ENCODE measurements at places on chromosomes 11 and 22. TPM values are rescaled to one million over a fixed set of nuclear protein-coding genes. Genes with fewer than 3 reads are reported as not detected.

- DNase-seq = no peak
Observed at GRCh38 chr11:72678524-72678923, 4.3 kb upstream of the PDE2A start.

DNA sequence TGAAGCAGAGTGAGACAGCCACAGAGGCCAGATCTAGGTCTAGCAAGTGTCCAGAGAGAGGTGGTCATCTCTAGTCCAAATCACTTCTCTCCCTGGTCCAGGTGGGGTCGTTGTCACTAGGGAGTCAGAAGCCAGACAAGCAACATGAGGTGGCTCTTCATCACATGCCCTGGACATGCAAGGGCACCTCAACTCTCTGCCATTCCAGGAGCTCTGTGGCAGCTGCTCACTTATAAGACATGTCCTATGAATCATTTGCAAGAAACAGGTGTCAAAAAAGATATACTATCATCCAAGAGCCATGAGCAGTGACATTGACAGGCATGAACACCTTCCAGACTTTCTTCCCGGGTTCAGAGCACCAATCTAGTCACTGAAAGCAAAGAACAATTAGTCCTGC lies 130.8 kb downstream of the GALNT18 start:
- DNase-seq = no peak

DNA sequence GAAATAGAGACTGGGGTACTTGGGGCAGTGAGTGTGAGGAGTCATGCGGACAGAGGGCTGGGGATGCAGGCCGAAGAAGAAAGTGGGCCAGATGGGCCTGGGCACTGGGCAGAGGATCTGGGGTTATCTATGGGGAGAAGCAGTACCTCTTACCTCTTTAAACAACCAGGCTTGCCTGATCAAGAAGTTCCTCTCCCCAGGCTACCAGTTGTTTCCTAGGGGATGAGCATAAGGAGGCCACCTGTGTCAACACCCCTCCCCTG lies 98.4 kb upstream of the PITPNB start:
- DNase-seq = no peak

GRCh38 chr22:23182309-23183060 lies 2.2 kb downstream of the BCR start:
- DNase-seq = peak; percentile 47

DNA sequence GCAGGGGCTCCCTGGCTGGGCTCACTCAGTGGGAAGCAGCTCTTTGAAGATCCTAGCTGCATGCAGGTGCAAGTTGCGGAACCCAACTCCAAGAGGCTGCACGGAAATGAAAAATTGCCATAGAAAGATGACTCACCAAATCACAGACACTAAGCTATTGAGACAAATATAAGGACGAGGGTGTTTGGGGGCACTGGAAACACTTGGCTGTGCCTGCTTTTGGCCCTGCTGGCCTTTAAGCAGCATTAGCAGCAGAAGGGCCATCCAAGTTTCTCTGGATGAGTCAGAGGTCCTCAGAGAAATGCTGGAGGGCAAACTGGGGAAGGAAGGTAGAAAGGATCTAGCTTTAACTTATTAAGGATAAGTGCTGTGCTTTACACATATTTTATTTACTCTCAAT lies 282.3 kb downstream of the KIRREL3 start:
- DNase-seq = no peak

GRCh38 chr11:35146074-35146521 lies 7.1 kb downstream of the CD44 start:
- peak; percentile 63 for DNase-seq

- DNase-seq = no peak
Observed at GRCh38 chr22:27578937-27579617, 222.5 kb downstream of the MN1 start.

GRCh38 chr11:14906578-14906977 lies 14.5 kb upstream of the CYP2R1 start:
- DNase-seq = no peak

GRCh38 chr11:34643846-34644245 lies 23.0 kb downstream of the EHF start:
- no peak for DNase-seq

DNA sequence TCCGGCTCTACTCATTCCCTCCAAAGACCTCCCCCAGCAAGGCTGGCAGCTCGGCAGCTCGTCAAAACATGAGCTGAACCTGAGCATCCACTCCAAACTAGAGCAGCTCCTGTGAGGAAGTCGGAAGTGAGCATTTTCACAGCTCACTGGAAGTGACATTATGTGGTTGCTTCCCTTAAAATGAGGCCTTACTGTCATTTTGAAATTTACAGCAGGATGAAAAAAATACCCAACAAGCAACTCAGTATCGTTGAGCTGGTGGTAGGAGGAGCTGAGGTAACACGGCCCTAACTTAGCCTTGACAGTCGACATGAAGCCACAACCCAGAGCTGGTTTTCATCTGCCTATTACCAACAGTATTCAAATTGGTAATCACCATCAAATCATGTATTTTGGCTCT lies 38.0 kb upstream of the ARFGAP3 start:
- peak; percentile 17 for DNase-seq

DNA sequence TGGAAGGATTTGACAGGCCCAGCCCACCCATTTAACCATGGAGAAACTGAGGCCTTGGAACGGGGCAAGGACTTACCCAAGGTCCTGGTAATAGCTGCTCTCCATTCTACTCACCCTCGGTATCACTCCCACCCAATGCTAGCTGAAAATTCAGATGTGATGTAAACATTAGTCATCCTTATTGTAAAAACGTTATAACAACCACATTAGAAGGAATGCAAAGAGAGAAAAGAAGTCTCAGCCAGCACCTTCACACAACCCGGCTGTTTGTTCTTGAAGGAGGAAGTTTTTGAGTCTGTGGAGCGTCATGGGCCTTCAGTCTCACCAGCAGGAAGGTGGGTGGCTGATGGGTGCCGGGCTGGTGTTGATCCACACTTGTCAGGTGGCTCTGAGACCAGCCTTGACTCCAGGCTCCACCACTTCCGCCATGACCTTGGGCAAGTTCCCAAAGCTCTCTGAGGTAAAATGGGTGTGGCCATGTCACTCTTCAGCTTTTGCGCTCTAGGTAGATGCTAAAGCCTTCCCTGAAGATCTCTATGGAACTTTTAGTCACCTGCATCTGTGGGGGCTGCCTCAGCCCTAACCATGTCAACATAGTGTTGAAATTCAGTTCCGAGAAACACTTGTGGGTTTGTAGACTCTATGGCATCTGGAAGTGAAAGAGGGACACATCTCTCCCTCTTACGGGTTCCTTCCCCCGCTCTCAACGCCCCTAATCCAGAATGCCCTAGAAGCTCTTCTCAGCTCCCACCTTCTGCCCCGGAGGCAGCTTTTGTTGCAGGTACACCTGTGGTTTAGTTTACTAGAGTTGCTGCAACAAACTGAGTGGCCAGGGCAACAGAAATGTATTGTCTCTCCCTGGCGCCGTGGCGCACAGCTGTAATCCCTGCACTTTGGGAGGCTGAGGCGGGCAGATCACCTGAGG lies 14.8 kb downstream of the CD6 start:
- peak; percentile 81 for DNase-seq

- DNase-seq = no peak
Observed at GRCh38 chr11:69476509-69476961, 4.9 kb upstream of the LINC01488 start.

DNA sequence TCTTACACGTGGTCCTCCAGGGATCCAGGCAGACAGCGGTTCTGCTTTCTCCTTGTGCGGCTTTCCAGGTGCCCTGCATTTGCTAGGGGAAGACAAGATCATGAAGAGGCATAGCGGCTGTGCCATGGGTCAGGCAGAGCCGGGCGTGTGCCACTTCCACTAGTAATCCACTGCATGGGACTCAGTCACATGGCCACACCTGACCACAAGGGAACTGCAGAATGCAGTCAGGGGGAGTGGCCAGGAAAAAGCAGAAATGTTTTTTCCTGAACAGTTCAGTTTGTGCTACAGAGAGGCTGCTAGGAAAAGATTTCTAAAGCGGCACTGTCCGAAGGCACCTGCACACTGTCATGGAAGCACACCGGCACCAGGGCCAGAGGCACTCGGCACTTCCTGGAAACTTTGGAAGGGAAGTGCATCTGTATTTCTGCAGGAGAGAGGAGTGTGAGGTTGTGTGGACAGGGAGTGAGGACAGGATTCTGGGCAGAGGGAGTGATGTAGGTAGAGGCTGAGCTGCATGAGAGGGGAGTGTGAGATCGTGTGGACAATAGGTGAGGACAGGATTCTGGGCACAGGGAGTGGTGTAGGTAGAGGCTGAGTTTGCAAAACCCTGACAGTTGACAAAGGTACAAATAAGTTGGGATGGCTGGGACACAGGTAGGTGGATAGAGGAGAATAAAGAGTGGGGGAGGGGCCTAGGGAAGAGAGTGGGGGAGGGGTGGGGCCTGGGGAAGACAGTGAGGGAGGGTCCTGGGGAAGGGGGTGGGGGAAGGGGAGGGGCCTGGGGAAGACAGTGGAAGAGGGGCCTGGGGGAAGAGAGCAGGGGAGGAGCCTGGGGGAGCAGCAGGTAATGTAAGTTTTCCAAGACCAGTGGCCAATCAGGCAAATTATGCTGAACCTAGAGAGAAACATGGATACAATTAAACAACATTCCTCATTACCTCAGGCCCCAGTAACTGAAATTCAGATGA lies 1436.3 kb downstream of the TBC1D22A start:
- no peak for DNase-seq

- DNase-seq = no peak
Observed at GRCh38 chr11:131644204-131644795, 273.9 kb downstream of the NTM start.

SLC37A4 gene
- total RNA-seq = 28.7 TPM

DNA sequence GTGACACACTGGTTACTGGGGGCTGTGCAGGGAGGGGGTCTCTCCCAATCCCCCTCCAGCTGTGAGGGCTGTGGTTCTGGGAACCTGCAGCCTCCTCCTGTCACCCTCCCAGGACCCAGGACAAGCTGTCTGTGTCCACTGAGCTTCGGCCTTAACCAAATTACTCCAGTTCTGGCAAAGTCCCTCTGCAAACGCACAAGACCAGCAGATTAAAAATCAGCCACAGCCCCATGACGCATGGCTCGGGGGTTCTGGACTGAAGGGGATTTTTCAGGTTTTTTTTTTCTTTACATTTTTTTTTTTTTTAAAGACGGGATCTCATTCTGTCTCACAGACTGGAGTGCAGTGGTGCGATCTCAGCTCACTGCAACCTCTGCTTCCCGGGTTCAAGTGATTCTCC lies 32.2 kb upstream of the A4GALT start:
- DNase-seq = no peak

DNA sequence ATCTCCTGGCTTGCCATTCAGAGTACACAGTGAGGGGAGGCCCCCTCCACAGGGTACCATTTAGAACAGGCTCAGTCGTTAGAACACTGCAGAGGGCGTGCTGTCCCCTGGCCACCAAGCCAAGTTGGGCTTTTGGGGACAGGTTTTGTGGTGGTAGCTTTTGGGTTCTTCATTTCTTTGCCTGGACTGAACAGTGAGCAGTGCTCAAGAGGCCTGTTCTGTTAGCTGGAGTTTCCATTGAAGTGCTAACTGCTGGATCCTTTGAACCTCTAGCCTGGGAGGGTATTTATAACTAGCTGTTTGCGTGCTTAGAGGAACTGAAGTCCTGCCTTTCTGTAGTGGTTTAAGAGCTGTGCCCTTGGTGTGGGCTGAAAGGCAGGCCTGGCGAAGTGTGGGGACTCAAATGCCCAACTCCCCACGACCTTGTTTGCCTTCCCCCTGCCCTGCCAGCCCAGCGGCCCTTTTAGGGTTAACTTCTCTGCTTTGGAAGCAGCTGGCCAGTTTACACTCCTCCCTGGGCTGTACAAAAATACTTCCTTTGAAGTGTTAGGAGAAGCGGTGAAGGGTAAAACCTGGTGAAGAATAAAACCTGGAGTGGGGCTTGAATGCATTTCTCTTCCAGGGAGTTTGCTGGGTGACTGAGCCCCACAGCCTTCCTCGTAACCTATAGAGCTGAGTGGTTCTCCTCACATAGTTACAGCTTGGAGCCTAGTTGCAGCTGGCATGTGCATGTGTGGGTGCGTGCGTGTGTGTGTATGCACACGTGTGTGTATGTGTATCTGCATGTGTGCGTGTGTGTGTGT lies 34.6 kb downstream of the ZNRF3 start:
- no peak for DNase-seq

- DNase-seq = no peak
Observed at GRCh38 chr11:114087025-114087424, 27.5 kb downstream of the ZBTB16 start.

GRCh38 chr22:36377022-36377631 lies 10.6 kb downstream of the MYH9 start:
- DNase-seq = peak; percentile 52

DNA sequence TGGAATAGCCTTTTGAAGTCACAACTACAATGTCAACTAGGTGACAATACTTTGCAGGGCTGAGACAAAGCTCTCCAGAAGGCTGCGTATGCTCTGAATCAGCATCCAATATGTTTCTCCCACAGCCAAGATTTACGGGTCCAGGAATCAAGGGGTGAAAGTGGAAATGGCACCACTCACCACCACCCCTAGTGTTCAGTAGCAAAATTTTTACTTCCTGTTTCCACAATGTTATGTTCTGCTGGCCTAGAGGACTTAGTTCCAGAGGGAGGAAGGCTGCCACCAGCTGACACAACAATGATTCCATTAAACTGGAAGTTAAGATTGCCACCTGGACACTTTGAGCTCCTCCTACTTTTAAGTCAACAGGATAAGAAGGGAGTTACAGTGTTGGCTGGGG lies 68.5 kb upstream of the MPEG1 start:
- DNase-seq = no peak

CRYBA4 gene
- total RNA-seq = not detected

- no peak for DNase-seq
Observed at GRCh38 chr11:110445437-110445836, 15.7 kb downstream of the FDX1 start.

GRCh38 chr11:15062599-15062998 lies 10.8 kb upstream of the CALCB start:
- no peak for DNase-seq

OR2D2 gene
- total RNA-seq = 0.56 TPM

Data from activated T-helper 1 cell treated with anti-CD3 and anti-CD28 coated beads, Interleukin-12 subunit alpha, Interleukin-12 subunit beta, Interleukin-2, Interleukin-4 antibody, amounts not matched to agents 30 ng/mL and 10 ng/mL and 1 ng/mL, durations not matched to agents 14 hours and 24 hours and 36 hours (primary cell).